Activated T-helper 1 cell treated with anti-CD3 and anti-CD28 coated beads, Interleukin-2, amount 50 U/mL, for 16 hours (primary cell): ENCODE measurements at places on chromosomes 2 and 18.

GRCh38 chr2:163175294-163175693 lies 336.7 kb upstream of the KCNH7 start:
- DNase-seq, result no peak

DNA sequence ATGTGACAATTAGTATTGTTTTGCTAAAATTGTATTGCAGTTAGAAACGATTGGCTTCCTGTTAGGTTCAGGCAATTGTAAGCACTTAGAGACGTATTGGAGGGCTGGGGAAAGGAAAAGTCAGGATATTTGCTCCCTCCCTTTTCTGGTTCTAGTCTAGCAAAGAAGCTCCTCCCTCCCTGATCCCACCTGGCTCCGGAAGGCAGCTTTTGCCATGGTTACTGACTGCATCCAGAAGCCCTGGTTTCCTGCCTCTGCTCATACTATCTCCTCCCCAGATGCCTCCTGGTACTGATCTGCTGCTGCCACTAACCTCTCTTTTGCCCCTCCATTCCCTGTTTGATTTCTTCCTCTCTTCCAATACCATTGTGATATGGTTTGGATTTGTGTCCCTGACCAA lies 275.9 kb downstream of the MREG start:
- no peak for DNase-seq

- no peak for DNase-seq
These were observed 6.8 kb downstream of the COPS9 start for GRCh38 chr2:240129311-240129710.

- no peak for DNase-seq
These were observed 159.8 kb downstream of the RHBDD1 start for GRCh38 chr2:226995625-226996041.

- DNase-seq, result no peak
These were observed 89.5 kb downstream of the BIRC6 start for GRCh38 chr2:32446369-32446768.

- no peak for DNase-seq
These were observed 36.2 kb downstream of the XDH start for GRCh38 chr2:31378389-31378788.

GRCh38 chr2:119800376-119800902 lies 40.7 kb downstream of the PTPN4 start:
- DNase-seq, result no peak

- no peak for DNase-seq
These were observed 44.5 kb downstream of the METTL8 start for GRCh38 chr2:171389325-171389724.

DNA sequence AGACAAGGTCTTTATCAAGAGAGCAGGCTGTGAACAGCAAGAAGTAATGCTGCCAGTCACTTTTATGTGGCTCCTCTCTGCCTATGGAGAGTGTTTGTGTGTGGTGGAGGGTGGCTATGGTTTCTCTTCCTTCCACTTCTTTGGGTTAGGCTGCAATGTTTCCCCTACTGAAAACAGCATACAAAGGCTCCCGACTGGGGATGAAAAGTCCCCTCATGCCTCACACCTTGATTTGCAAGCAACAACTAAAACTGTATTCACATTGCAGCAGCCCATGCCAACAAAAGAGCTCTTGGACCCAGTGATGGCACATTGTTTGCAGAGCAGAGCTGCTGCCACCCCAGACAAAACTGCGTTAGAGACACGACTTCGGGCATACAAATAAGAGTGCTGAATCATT lies 301.6 kb downstream of the SLC8A1 start:
- DNase-seq, result no peak

GRCh38 chr2:239002954-239003623 lies 155.2 kb downstream of the TWIST2 start:
- DNase-seq, result no peak

DNA sequence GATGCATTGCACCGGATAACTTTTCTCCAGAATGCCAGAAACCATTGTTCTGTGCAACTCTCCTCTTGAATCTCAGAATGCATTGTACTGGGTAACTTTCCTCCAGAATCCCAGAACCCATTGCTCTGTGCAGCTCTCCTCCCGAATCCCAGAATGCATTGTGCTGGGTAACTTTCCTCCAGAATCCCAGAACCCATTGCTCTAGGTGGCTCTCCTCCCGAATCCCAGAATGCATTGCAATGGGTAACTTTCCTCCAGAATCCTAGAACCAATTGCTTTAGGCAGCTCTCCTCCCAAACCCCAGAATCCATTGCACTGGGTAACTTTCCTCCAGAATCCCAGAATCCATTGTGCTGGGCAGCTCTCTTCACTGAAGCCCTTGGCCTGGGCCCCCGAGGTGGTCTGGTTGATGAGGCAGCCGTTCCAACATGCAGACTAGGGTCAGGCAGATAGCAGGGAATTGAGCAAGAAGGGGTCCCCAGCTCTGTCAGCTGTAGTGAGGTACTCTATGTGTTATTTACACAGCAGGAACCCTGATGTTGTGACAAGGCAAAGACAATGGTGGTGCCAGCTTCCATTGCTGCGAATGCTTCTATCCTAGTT lies 9.4 kb downstream of the FOSL2 start:
- no peak for DNase-seq

GRCh38 chr2:27710640-27711430 lies 47.1 kb downstream of the SLC4A1AP start:
- DNase-seq, result no peak

- DNase-seq, result no peak
These were observed 29.2 kb downstream of the CDH2 start for GRCh38 chr18:28147674-28148171.

- no peak for DNase-seq
These were observed 232.7 kb upstream of the MAP2 start for GRCh38 chr2:209191139-209191538.

DNA sequence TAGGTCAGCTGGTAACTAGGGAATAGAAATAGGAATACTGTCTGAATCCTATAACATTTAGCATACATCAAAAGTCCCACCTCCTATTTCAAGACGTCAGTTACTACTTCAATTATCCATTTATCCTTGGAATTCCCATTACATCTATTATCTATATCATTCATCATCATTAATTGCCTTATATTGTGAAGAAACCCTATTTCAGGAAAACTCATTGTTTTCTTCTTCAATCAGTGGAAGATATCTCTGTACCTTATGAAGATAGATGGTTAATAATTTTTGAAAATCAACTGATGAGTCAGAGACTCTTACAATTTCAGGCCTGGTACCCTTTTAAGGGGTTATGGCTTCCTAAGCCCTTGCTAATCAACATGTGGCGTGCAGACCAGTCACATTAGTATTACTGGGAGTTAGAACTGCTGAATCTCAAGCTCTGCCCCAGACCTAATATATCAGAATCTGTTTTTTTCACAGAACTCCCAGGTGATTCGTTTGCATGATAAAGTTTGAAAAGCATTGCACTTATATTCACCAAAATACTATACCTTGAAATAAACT lies 69.3 kb upstream of the PGAP1 start:
- no peak for DNase-seq

DNA sequence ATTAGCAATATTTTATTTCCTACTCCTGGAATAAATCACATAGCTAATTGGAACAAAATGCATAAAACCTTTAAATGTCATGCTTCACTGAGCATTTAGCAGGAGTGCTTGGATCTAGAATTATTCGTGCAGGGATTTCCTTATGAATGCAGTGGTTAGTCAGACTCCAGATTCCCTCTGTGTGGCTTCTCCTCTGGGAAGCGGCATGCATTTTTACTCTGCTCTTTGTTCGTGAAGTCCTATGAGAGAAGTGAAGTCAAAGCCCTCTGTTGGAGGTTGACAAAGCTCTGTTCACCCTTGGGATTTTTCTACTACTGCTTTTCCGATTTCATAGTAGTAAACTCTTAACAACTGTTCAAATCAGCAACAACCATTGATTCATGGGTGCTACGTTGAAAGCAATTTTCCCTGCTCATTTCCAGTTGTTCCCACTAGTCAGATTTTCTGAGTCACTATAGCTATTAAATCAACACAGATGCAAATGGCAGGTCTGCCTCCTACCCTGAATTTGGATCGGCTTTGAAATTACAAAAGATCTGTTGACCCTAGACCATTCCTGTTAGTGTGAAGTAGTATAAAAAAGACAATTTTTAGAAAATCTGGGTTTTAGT lies 461.7 kb downstream of the STK39 start:
- no peak for DNase-seq

GRCh38 chr2:162037028-162037795 lies 36.8 kb downstream of the DPP4 start:
- no peak for DNase-seq

DNA sequence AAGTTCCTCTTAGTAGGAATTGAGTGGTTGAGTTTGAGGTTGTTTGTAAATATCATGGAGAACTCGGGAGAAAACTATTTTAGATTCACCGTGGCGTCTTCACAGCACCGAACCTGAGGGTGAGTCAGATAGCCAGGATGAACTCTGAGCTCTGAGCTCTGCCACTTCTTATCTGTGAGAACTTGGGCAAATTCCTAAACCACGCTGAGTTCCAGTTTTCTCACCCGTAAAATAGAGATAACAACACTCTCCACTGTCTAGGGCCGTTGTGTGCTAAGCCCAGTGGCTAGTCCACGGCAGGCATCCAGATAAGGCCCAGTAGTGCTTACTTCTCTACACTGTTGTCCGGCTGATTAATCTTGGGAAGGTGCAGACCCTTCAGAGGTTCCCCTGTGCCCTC lies 7.0 kb downstream of the KIF5C start:
- DNase-seq, result no peak

DNA sequence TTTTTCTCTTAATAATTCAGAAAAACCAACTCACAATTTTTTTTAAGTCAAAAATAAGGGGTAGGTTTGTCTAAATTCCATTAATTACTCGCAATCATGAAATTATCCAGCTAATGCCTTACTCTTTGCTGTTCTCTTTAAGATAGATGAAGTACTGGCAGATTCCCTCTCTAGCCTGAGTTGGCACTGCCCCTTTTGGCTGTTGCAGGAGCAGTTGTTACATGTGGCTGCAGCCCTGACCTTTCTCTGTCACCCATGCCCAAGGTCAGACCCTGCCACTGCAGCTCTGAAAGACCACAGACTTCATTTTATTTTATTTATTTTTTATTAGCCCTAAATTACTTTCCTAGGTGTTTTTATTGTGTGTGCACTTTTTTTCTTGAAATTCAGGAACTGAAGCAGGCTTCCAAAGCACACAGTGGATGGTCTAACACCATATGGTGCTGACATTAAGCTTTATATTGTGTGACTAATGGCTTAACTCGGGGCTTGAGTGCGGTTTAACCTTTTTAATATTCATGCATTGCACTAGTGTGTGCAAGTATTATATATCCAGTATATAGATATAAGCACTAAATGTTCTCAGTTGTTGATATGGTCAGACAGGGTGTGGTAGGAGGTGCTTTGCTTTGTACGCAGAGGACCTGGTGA lies 313.0 kb downstream of the CDH2 start:
- no peak for DNase-seq

GRCh38 chr18:54776282-54776977 lies 51.8 kb upstream of the RAB27B start:
- no peak for DNase-seq

DNA sequence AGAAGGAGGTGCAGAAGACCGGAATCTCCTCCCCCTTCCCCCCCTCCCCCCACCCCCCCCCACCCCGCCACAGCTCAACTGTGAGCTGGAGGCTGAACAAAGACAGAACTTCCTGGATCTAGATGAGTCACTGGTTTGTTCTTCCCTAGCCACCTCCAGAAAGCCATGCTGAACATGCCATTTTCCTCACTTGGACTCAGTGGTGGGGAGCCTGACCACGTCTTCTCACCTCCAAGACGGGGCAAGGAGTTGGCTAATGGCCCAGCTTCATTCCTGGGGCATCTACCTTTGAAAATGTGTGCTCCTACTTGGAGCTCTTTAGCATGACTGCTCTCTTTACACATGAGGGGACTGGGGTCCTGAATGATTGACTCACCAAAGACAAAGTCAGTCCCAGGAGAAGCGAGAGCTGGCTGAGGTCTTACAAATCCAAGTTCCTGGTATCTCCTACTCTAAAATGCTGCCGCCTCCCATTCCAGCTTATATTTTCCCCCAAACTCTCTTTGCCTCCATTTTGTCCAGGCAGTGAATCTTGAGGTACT lies 22.6 kb upstream of the FZD5 start:
- no peak for DNase-seq

DNA sequence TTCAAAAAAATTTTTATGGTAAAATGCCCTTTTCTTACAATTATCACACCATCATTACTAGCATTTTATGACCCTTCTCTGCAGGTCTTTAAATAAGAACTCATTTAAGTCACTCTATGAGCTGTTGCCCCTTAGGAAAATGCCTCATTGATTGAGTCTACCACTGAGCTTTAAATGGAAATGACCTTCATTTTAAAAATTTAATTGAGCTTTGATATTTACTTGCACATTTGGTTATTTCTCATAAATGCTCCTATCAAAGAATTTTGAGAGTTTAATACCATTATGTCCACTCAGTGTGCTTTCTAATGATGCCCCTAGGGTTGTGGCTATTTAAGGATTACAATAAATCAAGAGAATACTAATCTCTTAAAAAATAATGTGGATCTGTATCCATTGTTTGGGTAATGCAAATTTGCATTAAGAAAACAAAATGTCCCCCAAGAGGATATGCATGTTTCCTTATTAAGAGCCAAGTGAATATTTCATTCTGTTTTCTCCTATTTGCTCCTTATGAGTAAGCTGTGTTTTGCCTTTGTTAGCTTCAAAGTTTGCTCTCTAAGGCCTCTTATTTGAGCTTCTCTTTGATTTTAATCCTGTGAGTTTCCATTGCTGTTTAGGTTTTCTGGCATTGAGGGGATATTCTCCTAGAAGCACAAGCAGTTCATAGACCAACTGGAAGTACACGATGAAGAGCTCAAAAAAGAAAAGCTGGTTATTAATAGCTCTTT lies 69.8 kb downstream of the CERS6 start:
- DNase-seq, result no peak

- DNase-seq, result no peak
These were observed 11.8 kb upstream of the CDC42EP3 start for GRCh38 chr2:37683241-37683640.

GRCh38 chr2:120461092-120461491 lies 115.2 kb downstream of the INHBB start:
- DNase-seq, result no peak

DNA sequence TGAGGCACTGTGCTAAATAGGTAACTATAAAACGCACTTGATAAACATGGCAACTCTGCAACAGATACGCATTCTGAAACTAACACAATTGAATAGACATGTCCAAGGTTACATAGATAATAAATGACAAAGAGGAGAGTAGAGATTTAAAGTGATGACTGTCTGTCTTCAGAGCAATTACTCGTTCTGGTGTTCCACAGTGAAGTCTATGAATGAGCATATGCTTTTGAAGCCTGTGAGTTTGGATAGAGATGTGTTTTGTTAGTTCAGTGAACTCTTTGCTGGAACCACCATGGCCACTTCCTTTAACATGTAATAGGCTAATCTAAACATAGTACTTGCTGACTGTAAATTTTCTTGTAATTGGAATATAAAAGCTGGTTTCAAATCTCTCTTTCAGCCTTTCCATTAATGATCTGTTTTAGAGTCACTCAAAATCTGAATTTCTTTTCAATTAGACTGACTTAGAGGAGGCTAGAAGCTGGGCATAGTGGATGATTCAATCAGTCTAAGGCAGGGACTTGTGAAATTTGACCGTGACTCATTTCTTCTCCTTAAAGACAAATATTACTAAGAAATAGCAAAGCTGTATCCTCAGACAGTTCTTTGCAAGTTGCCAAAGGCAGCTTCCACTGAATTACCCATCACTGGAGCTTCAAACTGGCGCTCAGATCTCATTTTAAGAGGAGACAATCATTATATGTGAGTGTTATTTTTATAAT lies 1130.1 kb upstream of the CELF4 start:
- no peak for DNase-seq
